ENCODE measurements at places on chromosomes 5 and 9.

DNA sequence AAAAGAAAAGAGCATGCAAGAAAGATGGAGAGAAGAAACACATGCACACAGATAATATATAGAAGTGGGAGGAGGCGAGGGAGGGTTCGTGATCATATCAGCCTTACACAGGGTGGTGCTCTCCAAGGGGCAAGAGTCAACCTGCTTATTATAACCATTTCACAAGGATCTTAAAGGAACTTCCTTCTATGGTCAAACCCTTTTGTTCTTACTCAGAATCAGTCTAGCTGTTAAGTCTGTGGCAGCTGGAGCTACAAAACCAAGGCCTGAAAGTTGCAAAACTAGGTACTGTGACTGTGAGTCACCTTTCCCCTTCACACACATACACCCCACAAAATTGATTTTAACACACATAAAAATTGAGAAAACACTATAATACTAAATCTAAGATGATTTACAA is 18.5 kb upstream of the ERMP1 start:
- no peak for DNase-seq

GRCh38 chr5:58787987-58788386 is 205.1 kb downstream of the RAB3C start:
- no peak for DNase-seq

DNA sequence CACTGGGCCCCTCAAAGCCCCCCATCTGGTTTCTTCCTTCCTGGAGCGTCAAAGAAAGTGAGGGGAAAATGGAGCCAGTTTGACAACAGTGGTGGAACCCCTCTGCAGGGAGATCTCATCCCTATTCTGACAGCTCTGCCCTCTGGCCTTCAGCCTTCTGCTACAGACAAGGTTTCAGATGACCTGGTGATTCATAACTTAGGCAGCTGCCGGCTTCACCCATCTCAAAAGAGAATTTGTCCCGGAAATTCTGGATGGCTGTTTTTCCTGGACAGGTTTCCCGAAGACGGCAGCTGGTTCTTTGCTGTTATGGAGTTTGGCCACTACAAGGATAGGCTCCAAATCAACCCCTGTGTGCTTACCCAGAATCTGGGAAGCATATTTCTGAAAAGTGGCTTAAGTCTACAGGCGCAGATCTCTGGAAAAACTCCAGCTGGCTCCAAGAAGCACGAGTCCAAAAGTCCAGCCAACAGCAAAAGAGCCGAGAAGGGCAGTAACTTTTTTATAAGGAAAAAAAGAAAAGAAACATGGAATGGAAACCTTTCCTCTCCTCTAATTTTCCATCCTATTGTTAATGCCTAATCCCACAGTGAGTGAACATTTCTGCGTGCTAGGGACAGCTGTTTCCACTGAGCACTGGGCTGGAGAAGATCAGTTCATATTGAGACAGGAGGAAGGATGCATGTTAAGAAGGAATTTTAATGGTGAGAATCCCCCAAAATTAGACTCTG is 54.5 kb downstream of the ZNF366 start:
- DNase-seq = peak; percentile 36

GRCh38 chr5:55604611-55605067 is 69.9 kb upstream of the PLPP1 start:
- no peak for DNase-seq

DNA sequence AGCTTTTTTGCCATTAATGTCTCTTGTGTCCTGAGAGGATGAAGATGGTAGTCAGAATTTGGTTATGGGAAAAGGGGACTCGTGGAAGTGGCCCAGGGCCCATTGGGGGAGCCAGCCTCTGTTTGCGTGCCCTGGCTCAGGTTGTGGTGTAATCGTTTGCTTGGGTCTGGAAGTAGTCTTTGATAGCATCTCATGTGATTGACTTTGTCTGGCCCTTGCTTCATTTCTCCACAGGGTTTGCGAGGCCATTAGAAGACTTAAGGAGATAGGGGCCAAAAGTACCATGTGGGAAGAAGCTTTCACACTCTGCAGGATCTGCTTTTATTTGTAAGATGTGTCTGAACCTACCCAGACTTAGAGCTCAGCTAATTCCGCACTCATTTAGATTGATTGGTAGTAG is 114.5 kb downstream of the FGF1 start:
- DNase-seq = no peak

DNA sequence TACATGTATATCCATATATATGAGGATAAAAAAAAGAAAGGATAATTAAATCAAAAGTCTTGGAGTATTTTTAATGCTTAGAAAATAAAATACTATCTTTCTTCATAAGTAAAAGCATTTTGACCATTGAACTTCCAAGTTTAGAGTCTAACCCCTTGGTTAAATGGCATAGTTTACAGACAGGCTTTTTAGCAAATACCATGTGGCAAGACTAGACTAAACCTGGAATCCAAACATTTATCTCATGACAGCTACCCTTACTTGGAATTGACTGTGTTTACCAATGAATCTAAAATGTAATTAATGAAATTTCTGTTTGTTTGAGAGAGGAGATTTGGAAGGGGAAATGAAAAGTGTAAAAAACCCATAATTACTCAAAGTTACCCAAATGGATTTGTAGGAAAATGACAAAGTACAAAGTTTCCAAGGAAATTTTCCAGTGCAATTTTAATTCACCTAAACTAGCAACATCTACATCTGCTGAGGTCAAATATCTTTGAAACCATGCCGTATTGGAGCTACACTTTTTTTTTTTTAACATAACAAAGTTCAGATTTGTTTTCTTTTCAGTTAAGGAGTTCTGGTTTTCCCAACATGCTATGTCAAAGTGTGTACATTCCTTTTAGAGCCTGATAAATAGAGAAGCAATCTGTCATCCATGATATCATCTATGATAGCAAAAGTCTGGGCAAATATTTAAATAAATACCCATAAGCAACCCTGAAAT is 272.1 kb upstream of the DAB2 start:
- no peak for DNase-seq

GRCh38 chr5:6359555-6360322 is 18.6 kb downstream of the MED10 start:
- DNase-seq = no peak

- no peak for DNase-seq
These were observed 63.9 kb downstream of the EPB41L4A start for GRCh38 chr5:112355058-112355685.

DNA sequence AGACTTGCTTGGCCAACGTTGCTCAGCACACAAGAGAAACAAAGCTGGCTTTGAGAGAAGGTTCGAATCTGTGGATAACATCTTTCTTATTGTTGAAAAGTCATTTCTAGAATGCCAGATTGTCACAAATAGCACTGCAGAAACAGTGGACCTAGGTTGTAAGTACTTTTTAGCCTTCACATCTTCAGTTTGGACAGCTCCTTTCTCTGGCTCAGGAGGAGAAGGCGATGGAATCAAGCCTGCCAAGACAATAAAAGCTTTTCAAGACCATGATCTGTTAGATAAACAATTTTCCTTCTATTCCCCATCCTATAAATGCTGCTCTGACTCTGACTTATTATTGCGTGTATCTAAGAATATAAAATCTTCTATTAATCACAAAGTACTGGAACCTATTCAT is 615.2 kb upstream of the SEMA6A start:
- DNase-seq = no peak

DNA sequence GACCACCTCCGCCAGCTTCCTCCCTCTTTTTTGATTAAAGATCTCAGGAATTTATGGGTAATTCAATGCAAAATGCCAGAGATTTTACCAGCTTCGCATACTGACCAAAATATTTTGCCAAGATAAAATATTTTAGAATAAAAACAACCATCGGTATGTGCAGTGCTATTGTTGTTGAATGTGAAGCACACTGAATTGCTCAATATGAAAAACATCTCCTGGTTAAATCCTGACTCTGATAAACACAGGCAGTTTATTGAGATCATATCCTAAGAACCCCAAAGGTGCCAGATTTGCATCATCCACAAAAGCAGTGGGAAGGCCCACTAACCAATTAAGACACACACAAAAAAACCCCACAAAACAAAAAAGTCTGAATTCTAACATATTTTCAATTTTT is 202.4 kb downstream of the GLIS3 start:
- DNase-seq = no peak

- DNase-seq = no peak
These were observed 171.2 kb downstream of the BRINP1 start for GRCh38 chr9:119197893-119198607.

- no peak for DNase-seq
These were observed 559.1 kb upstream of the TRPC7 start for GRCh38 chr5:136924490-136924889.

DNA sequence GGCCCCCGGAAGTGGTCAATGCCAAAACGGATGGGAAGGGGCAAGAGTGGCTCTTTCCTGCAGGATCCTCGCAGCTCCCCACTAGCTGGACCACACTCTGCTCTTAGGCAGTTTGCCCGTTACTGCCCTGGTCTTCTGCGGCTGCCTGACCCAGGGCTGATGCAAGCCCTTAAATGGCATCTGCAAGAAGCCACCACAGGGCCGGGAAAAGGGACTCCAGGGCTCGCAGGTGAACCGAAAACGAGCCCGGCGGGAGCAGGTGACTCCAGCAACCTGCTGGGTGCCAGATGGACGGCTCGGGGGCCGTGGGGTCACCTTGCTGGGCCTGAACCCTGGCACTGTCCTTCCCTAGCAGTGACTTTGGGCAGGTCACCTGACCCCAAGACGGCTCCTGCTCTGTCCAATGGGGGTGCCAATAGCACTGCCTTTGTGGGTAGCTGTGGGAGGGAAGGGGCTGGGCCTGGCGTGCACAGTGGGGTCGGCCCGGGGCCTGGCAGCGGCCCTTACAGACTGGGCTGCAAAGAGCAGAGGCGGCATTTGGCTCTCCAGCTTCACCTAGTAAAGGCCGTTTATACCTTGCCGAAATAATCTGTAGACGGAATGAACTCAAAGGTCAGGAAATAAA is 1.3 kb downstream of the TMEM250 start:
- DNase-seq = peak; percentile 63

DNA sequence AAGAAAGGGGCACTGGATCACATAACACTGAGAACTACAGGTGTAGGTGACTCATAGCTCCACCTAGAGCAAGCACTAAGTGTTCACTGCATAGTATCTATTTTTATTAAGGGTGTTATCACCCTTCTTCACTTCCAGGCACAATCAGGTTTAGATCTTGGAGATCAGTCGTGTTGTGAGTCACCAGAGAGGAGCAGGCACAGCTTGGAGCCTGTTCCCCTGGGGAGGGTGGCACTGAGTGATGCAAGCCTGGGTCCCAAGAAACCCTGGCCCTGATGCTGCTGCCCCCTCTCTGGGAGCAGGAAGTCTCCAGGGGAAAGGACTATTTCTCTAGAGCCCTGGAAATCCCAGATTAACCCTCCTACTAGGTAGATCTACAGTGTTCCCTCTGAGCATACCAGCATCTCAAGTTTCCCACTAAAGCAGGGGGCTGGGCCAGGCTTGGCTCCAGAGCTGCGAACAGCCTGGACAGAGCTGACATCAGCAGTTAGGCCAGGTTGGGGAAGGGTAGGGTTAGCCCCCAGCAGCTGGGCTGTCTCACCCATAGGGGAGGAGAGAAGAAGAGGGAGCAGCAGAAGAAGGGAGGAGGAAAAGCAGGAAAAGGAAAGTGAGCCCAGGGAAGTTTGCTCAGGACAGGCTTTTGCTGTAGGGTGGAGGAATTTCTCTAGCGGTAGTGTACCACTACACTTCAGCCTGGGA is 28.1 kb upstream of the SPINK4 start:
- no peak for DNase-seq

DNA sequence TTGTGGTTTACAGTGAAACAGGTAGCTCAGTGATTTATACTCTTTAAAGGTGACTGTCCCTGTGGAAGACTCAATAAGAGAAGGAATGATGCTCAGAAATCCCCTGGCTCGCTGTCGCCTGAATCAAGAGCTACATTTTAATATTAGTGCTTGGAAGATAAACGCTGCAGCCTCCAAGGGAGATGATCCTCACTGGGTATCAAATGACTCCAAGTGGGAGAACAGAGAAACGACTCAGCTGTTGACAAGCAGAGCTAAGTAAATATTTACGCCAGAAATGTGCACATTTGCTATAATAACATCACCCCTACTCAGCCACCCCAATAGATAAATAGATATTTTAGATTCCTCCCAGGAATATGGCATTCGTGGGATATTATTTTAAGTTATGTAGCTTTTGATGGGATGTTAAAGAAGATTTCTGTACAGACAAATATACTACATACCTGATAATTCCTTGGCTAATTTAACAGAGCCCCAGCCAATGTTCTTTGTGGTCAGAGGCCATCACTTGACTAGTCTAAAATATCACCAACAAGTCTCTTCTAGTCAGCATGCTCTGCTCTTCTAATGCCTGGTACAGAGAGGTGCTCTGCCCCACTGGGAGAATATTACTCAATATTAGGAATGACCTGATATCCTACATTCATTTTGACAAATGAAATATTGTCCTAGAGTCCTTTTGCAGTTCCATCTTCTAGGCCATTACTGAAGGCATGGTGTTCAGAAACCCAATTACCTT is 18.3 kb upstream of the CCDC192 start:
- DNase-seq = no peak

- peak; percentile 4 for DNase-seq
These were observed 40.1 kb upstream of the SLC6A19 start for GRCh38 chr5:1161108-1161832.

DNA sequence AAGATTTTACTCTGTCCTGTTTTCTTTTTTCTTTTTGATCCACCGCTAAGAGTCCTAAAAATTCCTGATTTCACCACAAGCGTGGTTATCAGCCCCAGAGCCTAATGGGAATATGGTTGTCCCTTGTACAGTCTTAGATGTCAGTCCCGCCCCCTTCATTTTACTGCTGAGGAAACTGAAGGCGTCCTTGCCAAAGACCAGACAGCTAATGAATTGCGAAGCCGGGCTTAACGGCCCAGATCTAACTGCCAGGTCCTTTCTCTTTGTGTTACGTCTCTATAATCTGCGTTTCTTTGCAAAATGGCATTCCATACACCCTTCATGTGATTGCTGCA is 497 bp downstream of the NSA2 start:
- DNase-seq = no peak

DNA sequence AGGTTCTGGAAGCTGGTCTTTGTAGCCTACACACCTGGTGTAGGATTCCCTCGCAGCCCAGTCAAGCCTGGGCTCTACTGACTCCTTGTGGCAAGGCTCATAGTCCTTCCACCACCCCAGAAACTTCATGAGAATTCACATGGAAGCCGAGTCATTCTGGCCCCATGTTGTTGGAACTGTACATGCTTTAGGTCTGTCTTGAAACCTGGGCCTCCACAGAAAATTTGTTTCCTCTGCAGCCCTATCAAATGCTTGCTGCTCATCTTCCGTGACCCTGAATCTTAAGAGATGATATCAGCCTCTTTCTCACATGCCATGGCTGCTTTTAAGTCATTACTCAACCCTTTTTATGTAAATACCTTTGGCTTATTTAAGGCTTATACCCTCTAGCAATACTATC is 113.4 kb upstream of the GRHPR start:
- no peak for DNase-seq

DNA sequence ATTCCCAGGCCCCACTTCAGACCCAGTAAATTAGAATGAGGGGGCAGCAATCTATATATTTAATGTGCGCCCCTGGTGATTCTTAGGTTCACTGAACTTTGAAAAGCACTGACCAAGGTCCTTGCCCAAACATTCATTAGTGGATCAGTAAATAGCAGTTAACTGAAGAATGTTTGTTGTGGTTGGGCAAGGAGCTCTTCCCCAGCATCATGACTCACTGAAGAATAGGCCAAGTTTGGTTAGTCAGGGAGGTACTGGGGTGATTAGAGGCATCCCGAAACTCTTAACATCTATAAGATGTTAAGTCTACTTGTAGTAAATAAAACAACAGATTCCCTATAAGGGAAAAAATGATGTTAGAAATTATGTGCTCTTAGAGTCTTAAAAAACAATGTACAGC is 833 bp upstream of the MROH2B start:
- DNase-seq = no peak

All from heart right ventricle (tissue), 16 donors.